Activated CD8-positive, alpha-beta memory T cell treated with anti-CD3 and anti-CD28 coated beads for 48 hours (primary cell): ENCODE measurements at places on chromosomes 3 and 15.

GRCh38 chr3:124972457-124972856 lies 37.9 kb upstream of the MUC13 start:
- no peak for DNase-seq

- no peak for DNase-seq
Measured at GRCh38 chr3:139310474-139310933, 33.3 kb upstream of the MRPS22 start.

DNA sequence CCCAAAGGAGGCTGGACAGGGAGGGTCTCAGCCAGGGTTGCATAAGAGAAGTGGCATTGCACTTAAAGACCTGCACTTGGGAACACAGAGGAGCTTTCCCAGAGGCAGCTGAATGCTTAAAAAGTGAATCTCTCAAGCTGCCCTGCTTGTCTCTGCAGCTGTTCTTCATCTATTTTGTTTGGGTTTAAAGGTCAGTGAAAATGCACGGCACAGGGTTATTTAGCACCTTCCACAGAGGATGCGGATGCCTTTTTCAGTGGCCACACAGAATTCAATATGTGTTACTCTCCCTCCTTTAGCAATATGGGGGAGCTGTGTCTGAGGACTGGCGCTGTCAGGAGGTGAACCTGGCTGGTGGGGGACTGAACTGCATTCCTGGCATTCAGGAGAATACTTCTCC lies 22.7 kb upstream of the CTNNB1 start:
- DNase-seq: no peak

- no peak for DNase-seq
Measured at GRCh38 chr3:27797773-27798172, 75.7 kb upstream of the EOMES start.

DNA sequence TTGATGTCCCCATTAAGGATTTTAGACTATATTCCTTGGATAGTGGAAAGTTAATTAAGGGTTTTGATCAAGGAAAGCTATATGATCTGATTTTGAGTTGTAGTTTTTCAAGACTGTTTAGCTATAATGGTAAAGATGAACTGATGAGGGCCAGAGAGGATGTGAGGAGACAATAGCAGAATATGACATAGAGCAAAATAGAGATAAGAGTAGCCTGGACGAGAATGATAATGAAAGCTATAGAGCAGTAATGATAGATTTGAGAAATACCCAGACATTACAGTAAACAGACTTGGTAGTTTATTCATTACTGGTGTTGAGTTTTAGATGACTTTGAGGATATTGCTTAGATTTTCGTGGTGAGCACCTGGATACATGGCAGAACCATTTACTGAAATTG lies 3.8 kb downstream of the SUCNR1 start:
- DNase-seq: no peak

- DNase-seq: no peak
Measured at GRCh38 chr3:37793889-37794591, 67.6 kb upstream of the CTDSPL start.

GRCh38 chr3:111924283-111924682 lies 54.5 kb upstream of the ABHD10 start:
- DNase-seq: no peak
